Kidney (tissue), 22 donors: ENCODE measurements at places on chromosomes 12 and 14. TPM values are rescaled to one million over a fixed set of nuclear protein-coding genes. Genes with fewer than 3 reads are reported as not detected.

GRCh38 chr12:39102474-39103209 lies 197.3 kb upstream of the CPNE8 start:
- no peak for DNase-seq

DNA sequence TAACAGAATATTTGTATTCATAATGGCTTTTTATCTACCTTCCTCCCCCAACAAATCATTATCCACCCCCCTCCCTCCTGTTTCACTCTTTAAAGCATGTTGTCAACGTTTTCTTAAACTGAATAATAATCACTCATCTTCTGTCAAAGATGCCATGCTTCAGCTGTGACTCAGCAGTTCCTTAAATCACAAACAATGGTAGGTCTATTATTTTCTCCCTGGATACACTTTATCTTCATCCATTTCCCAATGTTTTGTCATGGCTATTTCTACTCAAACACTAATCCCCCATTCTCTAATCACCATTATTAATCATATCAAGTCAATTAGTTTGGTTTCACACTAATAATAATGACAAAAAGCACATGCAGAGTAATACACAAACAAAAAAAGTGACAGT lies 6.5 kb downstream of the CLEC12B start:
- no peak for DNase-seq

GRCh38 chr14:66311058-66311457 lies 175.1 kb upstream of the CCDC196 start:
- no peak for DNase-seq

- no peak for DNase-seq
These were observed 121.0 kb downstream of the PIK3C2G start for GRCh38 chr12:18382236-18382885.

DNA sequence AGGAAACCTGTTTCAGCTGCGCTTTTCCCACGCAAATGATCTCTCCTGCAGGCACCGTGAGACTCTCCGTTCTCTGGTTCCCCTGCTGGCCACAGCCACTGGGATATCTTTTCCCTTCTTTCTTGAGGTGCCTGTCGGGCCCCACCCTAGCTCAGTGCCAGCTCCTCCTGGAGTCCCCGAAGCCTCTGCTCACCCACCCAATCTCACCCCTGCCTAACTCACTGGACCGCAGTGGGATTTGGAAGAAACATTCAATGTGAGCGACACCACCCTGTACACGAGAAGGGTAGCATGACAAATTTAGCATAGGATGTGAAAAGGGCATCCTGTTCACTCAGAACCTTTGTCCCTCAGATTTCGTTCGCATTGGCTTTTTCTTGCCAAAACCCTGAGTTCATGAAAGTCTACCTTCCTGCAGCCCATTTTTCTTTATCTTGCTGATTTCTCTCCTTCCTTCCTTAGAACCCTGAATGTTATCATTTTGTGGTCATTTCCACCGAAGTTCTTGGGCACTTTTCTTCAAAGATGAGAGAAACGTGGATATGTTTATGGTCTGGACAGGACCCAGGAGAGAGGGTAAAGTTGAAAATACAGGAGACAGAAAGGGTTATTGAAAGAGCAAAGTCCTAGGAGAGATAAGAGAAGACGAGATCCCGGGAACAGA lies 63.6 kb upstream of the ELK3 start:
- DNase-seq = no peak

DNA sequence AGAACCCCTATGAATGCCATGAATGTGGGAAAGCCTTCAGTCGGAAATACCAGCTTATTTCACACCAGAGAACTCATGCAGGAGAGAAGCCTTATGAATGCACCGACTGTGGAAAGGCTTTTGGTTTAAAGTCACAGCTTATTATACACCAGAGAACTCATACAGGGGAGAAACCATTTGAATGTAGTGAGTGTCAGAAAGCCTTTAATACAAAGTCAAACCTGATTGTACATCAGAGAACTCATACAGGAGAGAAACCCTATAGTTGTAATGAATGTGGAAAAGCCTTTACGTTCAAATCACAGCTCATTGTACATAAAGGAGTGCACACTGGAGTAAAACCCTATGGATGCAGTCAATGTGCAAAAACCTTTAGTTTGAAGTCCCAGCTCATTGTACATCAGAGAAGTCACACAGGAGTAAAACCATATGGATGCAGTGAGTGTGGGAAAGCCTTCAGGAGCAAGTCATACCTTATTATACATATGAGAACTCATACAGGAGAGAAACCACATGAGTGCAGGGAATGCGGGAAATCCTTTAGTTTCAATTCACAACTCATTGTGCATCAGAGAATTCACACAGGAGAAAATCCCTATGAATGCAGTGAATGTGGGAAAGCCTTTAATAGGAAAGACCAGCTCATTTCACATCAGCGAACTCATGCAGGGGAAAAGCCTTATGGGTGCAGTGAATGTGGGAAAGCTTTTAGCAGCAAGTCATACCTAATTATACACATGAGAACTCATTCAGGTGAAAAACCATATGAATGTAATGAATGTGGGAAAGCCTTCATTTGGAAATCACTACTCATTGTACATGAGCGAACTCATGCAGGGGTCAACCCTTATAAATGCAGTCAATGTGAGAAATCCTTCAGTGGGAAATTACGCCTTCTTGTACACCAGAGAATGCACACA lies 22.3 kb downstream of the ZNF268 start:
- no peak for DNase-seq

DNA sequence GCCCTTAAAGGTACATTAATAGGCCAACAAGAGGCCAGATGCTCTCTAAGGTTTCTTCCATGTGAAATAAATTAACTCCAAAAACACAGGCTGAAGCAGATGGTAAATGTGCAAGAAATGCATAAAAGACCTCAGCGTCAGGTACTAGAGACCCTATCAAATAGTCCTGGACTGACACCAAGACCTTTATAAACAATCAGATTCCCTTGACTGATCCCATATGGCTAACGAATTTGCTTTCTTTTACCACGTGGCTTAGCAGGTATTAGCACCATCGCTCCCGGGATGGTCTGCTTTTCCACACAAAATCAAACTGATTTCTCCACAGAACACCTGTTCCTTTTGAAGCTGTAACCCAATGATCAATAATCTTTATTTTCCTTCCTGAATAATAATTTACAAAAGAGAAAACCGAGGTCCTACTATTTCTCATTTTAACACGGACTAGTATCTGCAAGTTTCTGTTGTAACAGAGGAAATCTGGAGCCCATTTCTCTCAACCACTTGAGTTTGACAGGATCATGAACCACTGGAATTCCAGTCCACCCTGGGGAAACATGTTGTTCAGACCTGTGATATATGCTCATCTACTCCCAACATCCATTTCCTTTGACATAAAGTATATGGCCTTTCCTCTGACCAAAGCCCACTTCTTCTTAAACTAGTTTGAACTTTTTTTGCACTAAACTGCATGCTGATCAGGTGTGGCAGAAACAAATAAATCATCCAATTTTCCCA lies 48.2 kb upstream of the DAAM1 start:
- peak; percentile 87 for DNase-seq

- no peak for DNase-seq
These were observed 18.3 kb upstream of the ATP2A2 start for GRCh38 chr12:110262442-110263388.

GRCh38 chr14:67856827-67857226 lies 37.2 kb downstream of the RAD51B start:
- no peak for DNase-seq

GRCh38 chr14:99729991-99730875 lies 46.1 kb downstream of the CYP46A1 start:
- peak; percentile 87 for DNase-seq

RASSF3 gene
- 35.6 TPM for total RNA-seq
